ENCODE measurements at places on chromosomes 6 and 20. TPM values are rescaled to one million over a fixed set of nuclear protein-coding genes. Genes with fewer than 3 reads are reported as not detected.

DNA sequence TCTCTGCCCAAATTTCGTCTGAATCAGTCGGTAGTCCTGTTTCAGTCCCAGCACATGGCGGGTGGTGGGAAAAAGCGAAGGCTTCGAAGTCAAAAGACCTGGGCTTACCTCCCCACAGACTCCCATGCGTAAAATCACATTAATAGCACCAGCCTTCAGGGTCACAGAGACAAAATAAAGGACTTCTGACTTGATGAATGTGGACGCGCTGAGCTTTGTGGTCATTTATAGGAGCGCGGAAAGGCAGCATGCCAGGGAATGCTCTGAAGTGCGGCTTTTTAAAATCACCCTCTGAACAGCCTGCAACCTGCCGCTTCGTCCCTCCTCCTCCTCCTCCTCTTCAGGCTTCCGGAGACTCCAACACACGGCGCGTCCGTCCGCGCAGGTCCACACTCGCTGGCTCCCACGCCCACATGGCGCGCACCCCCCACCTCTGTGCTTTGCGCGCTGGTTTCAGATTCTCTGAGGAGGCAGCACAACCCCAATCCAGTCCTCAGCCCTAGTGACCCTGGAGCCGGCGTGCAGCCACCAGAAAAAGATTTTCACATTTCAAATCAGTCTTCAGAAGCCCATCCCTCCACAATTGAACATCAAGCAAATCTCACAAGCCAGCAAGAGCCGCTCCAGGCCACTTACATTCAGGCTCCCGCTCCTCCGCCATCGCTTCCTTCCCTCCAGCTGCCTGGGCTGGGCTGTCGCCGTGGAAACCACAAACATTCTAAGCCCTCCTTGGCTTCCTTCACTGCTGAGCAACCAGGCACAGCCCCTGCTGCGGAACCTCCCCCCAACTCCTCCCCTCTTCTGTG lies at the start of gene C6orf118:
Gene C6orf118, minus strand, starts transcription at position 680 of the 806 bp plus-strand sequence. Its CDS starts 19 bp downstream, at position 661.
- DNase-seq: peak; percentile 30

DNA sequence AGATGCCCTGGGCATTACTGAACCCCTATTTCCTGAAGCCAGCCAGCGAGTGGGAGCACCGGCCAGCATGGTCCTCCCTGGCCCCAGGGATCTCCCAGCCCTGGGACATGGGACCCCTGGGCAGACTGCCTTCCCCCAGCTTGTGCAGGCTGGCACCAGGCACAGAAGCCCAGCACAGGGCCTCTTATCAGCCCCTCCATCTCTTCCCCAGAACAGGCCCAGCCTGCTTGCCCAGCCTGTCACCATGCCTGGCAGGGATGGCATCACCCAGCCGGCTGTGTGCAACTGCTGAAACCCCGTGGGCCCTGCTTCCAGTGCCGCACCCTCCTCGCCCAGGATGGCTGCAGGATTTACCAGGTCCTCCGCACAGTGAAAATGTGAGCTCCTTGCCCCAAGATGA lies 6.1 kb upstream of the OSBPL2 start:
- DNase-seq: no peak

LINC00237 gene
- total RNA-seq: not detected

- peak; percentile 43 for DNase-seq
These were observed 187.0 kb downstream of the HDGFL1 start for GRCh38 chr6:22756365-22756764.
